ENCODE measurements at places on chromosomes 3 and 15.
A peak's percentile ranks its signal among the peaks of the same experiment; 100 is the strongest.

- DNase-seq, result no peak
Measured at GRCh38 chr3:15539066-15539465, 17.6 kb upstream of the COLQ start.

GRCh38 chr15:73800662-73801345 is 47.7 kb upstream of the INSYN1 start:
- DNase-seq, result peak; percentile 26

GRCh38 chr3:123997543-123997942 is 5.6 kb upstream of the ROPN1 start:
- DNase-seq, result no peak

GRCh38 chr3:38360345-38360744 is 13.8 kb downstream of the XYLB start:
- DNase-seq, result no peak

- DNase-seq, result no peak
Measured at GRCh38 chr15:68152342-68152741, 52.8 kb downstream of the CALML4 start.

DNA sequence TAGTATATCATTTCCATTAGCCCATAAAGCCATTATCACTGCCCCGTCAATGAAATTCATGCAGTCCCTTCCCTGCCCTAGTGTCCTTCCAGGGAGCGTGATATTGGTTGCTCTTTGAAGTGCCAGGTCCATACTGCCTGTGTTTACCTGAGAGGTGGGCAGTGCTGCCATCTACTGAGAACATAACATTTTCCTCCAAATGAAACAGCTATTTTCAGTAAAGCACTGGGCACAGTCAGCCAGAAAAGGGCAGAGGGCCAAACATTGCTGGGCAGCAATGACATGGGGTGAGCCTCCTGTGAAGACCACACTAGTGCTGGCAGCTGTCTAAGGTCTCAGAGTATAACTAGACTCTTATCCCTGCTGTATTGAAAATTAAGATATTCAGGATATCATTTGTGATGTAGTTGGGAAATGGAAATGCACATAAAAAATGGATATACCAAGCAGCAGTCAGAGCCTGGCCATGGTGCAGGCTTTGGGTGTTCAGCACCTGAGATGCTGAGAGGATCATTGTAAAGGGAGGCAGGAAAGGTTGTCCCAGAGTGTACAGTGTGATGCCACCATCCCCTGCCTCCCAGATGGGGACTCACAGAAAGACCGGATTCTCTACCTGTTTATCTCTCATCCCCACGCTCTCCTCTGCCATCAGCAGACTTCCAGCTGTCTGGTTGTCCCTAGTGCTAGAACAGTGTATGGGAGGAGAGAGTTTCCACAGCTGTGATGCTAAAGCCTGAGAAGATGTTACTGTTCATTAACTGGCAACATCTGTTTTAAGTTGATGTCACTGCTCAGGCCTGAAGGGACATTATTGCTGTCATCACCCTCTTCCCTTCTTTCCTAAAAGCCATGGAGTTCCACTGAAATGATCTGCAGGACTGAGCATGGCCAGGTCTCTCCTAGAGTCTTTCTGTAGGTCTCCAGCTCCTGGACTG is 108.8 kb downstream of the ARNT2 start:
- DNase-seq, result no peak

DNA sequence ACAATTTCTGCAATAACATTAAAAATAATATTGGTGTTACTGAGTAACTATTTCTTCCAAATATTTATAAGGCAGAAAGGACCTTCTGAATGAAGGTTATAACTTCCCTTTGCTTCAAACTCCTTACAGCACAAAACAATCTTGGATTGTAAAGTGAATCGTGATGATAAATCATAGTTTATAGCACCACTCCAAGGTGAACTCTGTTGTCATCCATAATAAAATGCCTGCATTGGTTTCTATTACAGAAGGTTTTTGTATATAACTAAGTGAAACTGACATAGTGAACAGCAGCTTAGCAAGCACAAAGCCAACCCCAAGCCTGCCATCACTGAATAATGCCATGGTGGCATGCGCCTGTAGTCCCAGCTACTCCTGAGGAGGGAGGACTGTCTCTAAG is 86.3 kb downstream of the MME start:
- DNase-seq, result no peak

GRCh38 chr15:38145651-38146111 is 107.0 kb upstream of the SPRED1 start:
- DNase-seq, result no peak
